ENCODE measurements at places on chromosomes 5 and 9.

GRCh38 chr9:128384801-128385495, 13.8 kb downstream of the URM1 start:
- no peak for DNase-seq

- DNase-seq = no peak
Measured at GRCh38 chr9:77798140-77798539, 150.0 kb upstream of the GNA14 start.

GRCh38 chr5:135263022-135263668, 135.9 kb downstream of the MACROH2A1 start:
- DNase-seq = no peak

GRCh38 chr9:86452201-86452828, 98.1 kb upstream of the TUT7 start:
- no peak for DNase-seq

- no peak for DNase-seq
Measured at GRCh38 chr5:140336388-140336787, 10.0 kb downstream of the HBEGF start.

GRCh38 chr5:74374656-74375055, 265.9 kb downstream of the ENC1 start:
- DNase-seq = no peak

- DNase-seq = no peak
Measured at GRCh38 chr9:108654566-108654965, 201.2 kb downstream of the ACTL7B start.

GRCh38 chr9:137688725-137689124, 69.9 kb downstream of the EHMT1 start:
- no peak for DNase-seq

DNA sequence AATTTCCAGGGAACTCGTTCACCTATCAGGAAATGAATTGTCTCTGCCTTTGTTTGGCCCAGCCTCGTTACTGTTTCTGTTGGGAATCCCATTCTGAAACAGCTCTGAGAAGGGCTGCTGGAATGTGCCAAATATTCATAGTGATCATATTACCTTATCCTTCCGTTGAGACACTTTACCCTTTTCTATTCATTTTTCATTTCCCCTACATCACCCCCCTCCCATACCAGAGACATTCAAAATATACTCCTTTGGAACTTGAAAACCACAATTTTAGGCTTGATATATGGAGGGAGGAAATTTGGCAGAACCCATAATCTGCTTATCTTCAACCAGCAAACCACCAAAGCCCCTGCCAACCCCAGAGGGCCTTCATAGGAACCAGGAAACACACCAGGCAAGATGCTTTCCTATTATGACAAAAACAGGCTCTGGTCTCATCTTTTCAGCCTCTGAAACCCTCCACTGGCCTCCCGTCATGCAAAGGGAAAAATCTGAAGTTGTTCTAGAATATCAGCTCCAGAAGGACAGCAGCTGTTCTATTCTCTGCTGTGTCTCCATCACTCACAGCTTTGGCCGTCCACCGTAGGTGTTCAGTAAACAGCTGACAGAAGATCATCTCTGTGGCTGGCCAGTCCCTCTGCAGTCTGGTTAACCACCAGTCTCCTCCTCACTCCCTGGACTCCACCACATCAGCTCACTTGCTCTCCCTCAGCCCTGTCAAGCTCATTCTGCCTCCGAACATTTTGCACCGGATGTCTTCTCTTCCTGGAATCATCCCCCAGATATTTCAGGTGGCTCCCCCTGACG, 217.2 kb upstream of the WWC1 start:
- DNase-seq = no peak

GRCh38 chr5:179375236-179375685, 30.0 kb upstream of the ADAMTS2 start:
- no peak for DNase-seq

GRCh38 chr9:11742471-11742870, 950.7 kb upstream of the TYRP1 start:
- no peak for DNase-seq

DNA sequence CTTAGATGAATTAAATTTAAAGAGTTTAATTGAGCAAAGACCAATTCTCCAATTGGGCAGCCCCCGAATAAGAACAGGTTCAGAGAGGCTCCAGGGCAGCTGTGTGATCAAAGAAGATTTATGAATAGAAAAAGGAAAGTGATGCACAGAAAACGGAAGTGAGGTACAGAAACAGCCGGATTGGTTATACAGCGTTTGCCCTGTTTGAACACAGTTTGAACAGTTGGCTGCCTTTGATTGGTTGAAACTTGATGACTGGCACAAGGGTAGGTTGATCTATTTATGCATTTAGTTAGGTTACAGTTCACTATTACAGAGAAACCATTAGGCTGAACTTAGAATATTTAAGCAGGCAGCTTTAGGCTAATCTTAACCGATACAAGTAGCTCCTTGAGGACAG, 29.5 kb downstream of the NIM1K start:
- no peak for DNase-seq

GRCh38 chr5:34721327-34721726, 65.2 kb downstream of the RAI14 start:
- no peak for DNase-seq

GRCh38 chr9:15206903-15207696, 99.9 kb downstream of the TTC39B start:
- no peak for DNase-seq

DNA sequence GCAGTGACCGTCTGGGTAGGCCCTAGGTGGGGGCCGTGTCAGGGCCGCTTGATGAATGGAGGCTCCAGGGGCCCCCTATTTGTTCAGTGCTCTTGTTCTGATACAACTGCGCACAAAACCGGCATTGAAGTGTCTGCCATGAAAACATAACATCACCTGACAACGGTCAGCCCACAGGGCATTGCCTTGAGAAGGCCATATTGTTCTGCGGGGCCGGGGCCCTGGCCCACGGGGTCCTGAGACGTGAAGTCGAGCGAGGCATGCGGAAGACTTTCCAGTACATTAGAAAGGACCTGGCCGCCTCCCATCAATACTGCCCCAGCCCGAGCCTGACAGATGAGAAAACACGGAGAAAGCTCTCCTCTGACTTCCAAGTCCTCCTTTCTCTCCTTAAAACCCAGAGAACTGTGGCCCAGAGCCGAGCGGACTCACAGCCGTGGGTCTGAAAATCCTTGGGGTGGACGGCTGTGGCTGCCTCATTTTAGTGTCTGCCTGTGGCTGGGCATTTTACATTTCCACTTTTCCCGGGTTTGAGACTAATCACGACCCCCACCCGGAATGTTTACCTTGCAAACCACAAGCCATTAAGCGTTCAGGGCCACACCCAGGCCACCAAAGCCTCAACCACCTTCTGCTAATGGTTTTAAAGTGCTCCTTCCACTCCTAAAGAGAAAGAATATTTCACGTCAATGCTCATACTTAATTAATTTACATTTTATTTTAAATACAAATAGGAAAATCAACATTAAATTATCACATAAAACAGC, 391.0 kb upstream of the IRX2 start:
- no peak for DNase-seq

GRCh38 chr5:169581580-169582227, 1.9 kb upstream of the SPDL1 start:
- DNase-seq = peak; percentile 44

DNA sequence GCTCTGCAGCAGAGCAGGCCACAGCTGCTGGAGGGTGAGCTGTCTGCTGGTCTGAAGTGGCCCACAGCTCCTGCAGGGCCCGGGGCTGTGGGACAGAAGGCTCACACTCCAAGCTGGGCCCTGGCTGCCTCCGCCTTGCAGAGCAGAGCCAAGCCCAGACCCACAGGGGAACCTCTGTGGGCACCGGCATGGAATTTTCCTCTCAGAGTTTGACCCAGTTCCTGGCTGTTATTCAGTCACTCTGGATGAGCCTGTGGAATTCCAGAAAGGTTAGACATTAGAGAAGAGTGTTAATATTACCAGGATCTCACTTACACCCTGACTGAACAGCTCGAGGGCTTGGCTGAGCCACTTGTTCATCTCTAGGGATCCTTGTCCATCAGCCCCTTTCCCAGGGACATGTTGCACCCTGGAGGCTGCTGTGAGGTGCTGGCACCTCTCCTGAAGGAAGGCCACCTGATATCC, 17.5 kb downstream of the IL9 start:
- DNase-seq = no peak

- DNase-seq = no peak
Measured at GRCh38 chr5:76691467-76692273, 24.3 kb upstream of the F2R start.

DNA sequence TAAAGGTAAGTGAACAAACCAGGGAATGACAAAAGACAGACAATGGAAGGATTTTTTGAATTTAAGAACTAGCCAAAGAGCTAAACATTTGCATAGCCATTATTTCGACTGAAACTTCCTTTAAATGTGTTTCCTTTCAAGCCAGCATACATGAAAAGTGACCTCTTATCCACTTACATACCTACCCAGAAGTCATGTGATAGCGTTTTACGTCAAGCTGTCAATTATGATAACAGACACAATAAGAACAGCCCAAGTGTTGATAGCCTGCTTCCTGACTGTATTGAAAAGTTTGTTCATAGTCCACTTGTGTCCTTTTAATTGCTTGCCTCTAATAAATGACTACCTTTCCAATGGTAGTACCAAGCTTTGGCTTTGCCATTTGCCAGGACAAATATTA, 206.0 kb downstream of the NFIB start:
- DNase-seq = no peak

GRCh38 chr5:5209089-5209488, 69.0 kb downstream of the ADAMTS16 start:
- no peak for DNase-seq

GRCh38 chr5:55982957-55983381, 11.8 kb downstream of the IL6ST start:
- DNase-seq = no peak

DNA sequence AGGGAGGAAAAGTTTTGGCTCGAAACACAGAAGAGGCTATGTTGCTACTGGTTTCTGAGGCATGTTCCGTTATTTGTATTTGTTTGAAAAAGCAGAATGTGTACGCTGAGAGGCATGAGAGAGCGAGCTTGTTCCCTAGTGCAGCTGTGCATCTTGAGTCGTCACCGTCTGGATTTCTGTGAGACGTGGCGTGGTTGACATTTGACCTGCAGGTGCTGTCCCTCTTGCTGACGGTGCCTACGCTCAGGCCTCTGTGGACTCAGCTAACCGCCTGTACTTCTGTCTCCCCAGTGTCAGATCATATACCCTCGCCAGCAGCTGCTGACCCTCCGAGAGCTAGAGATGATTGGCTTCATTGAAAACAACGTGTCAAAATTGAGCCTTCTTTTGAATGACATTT, 21.5 kb downstream of the TRIP13 start:
- DNase-seq = no peak

DNA sequence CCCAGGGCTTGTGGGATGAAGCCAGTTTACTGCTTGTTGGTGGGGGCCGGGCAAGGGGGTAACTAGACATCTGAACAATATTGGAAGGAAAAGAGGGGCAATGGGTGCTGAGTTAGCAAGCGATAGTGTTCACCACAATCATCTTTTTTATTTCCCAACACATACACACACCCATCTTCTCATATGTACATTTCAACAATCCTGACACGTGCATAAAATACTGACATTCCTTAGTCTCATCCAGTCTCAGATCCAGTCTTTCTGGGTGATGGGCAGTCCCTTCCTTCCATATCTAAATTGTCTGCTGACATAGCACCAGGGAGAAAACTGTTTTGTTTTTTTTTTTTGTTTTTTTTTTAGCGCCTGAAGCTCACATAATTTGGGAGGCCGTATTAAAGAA, 333.6 kb upstream of the TRPC7 start:
- no peak for DNase-seq

DNA sequence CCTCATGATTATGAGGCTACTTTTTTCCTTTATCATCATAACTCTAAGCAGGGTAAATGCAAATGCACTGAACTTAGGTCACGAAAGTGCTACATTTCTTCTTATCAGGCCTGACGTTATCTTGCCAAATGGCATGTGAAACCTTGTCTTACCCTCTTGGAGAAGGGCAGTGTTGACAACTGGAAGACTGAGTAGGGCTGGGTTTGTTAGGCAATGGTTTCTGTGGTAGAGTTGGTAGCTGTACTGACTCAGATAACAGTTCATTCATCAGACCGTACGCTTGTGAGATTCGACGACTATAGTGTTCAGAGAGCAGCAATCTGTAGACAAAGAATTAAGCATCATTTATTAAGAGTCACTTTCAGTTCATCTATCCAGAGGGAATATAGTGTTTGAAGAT, 127.7 kb downstream of the CPLANE1 start:
- no peak for DNase-seq

GRCh38 chr5:176870110-176870591, 29.0 kb downstream of the HK3 start:
- peak; percentile 52 for DNase-seq

DNA sequence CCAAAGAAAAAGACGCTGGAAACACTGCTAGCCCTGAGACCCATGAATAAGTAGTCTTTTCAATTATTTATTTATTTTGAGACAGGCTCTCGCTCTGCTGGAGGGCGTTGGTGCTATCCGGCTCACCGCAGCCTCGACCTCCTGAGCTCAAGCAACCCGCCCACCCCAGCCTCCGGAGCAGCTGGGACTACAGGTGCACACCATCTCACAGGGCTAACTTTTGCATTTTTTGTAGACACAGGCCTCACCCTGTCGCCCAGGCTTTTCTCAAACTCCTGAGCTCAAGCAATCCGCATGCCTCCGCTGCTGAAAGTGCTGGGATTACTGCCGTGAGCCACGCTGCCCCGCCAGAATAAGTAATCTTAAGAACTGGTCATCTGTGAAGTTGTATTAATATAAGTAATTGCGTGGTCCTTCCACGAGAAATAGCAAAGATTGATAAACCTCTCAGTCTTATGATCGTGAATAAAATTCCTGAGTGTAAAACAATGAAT, 1.6 kb downstream of the ANXA2R start:
- DNase-seq = no peak

GRCh38 chr9:122158202-122158601, 1.4 kb downstream of the NDUFA8 start:
- DNase-seq = no peak

- DNase-seq = no peak
Measured at GRCh38 chr9:114369216-114370130, 18.3 kb downstream of the AKNA start.

- DNase-seq = no peak
Measured at GRCh38 chr9:133778336-133779013, 40.3 kb upstream of the SARDH start.

- no peak for DNase-seq
Measured at GRCh38 chr5:111075520-111075919, 4.0 kb downstream of the TSLP start.

Measured in neuronal stem cell (in vitro differentiated cells).